ENCODE measurements at places on chromosomes 3 and 15. TPM values are rescaled to one million over a fixed set of nuclear protein-coding genes. Genes with fewer than 3 reads are reported as not detected.

The ROBO2 gene
- total RNA-seq, result 1.0 TPM

The KBTBD12 gene
- not detected for total RNA-seq

The KIF7 gene
- total RNA-seq, result 19.7 TPM

The KIF23 gene
- total RNA-seq, result 5.1 TPM

The TTC21A gene
- total RNA-seq, result 6.1 TPM

The DOCK3 gene
- 0.29 TPM for total RNA-seq

The PLA2G4E gene
- under 0.01 TPM for total RNA-seq

The KY gene
- total RNA-seq, result 1.6 TPM

The BCL2A1 gene
- 6.5 TPM for total RNA-seq

The MME gene
- 422 TPM for total RNA-seq

The SMAD6 gene
- 16.6 TPM for total RNA-seq

The GOLGA8G gene
- not detected for total RNA-seq

The PTX3 gene
- 266 TPM for total RNA-seq

The OIP5 gene
- 1.5 TPM for total RNA-seq

The SOX14 gene
- total RNA-seq, result not detected

The SCG5 gene
- total RNA-seq, result 15.3 TPM

The OR4F15 gene
- total RNA-seq, result under 0.01 TPM

The C3orf33 gene
- total RNA-seq, result 4.1 TPM

The COPB2 gene
- 261 TPM for total RNA-seq

All from smooth muscle cell of trachea (primary cell).